Urothelium cell line (cell line): ENCODE measurements at places on chromosomes 7 and 10.
A peak's percentile ranks its signal among the peaks of the same experiment; 100 is the strongest.

DNA sequence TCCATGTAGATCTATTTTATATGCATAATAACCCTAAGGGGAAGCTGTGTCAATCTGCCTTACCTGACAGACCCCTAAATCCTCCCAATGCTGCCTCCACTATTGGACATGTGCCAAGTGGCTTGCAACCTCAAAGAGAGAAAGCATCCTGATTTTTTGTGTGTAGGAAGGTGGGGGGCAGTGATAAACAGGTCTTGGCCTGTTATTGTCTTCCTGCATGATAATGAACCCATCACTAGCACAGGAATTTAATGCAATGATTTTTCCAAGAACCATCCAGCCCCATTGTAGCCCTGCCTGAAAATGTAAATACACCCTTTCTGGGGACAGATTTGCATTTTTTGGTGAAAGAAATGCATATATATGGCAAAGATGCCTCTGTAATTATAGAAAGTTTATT lies 850.2 kb downstream of the LRMDA start:
- DNase-seq: no peak

- no peak for DNase-seq
Observed at GRCh38 chr7:140160308-140160707, 16.5 kb downstream of the KDM7A start.

DNA sequence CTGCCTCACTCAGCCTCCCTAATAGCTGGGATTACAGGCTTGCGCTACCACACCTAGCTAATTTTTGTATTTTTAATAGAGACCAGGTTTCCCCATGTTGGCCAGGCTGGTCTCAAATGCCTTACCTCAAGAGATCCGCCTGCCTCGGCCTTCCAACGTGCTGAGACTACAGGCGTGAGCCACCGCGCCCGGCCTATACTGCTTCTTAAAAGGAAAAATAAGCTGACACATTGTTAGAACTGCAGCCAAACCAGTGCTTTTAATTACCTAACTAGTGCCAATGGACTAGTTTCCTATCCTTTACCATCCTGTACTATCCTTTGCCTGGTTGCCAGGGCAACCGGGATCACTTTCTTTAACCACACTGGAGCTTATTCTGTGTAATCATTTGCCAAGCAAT lies 108.0 kb downstream of the LRRTM3 start:
- DNase-seq: no peak

DNA sequence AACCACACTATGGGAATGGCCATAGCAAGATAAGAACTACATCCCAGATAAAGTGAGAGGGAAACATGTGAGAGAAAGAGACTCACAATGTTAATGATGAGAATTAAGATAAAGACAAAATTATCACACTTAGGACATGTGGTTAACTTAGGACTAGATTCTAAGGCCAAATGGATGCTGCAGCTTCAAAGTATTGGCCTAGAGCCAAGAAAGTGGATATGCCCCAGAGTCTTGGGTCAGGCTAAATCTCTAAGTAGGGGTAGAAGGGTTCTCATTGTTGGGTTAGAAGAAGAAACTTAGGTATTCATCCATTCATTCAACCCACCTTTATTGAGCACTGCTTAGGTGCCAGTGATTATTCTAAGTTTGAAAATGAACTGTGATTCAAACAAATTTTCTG lies 818.0 kb downstream of the PHTF2 start:
- no peak for DNase-seq

- no peak for DNase-seq
Observed at GRCh38 chr7:95198863-95199262, 125.5 kb downstream of the PON1 start.

- peak; percentile 4 for DNase-seq
Observed at GRCh38 chr7:127447326-127447945, 54.9 kb upstream of the ZNF800 start.

- DNase-seq: no peak
Observed at GRCh38 chr10:106565546-106565945, 599.0 kb downstream of the SORCS1 start.

- no peak for DNase-seq
Observed at GRCh38 chr10:102713539-102713813, 721 bp downstream of the ARL3 start.

DNA sequence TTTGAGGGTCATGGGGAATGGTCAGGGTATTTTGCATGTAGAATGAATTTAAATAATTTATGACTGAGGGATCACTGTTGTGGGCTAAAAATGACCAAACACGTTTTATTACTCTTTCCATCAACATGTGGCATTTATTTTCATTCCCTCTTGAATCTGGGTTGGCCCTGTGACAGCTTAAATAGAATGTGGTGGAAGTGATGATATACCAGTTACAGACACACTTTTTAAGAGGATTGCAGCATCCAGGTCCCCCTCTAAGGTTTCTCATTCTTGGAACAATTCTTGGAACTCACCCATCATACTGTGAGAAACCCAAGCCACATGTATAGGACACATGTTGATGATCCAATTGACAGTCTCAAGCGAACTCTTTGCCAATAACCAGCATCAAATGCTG lies 272.4 kb downstream of the ETV1 start:
- no peak for DNase-seq

- no peak for DNase-seq
Observed at GRCh38 chr10:84063440-84063839, 75.9 kb upstream of the GHITM start.
